Stimulated activated CD8-positive, alpha-beta memory T cell treated with anti-CD3 and anti-CD28 coated beads, Interleukin-15, amount 100 ng/mL, for 4 hours (primary cell): ENCODE measurements at places on chromosomes 3 and 15.

DNA sequence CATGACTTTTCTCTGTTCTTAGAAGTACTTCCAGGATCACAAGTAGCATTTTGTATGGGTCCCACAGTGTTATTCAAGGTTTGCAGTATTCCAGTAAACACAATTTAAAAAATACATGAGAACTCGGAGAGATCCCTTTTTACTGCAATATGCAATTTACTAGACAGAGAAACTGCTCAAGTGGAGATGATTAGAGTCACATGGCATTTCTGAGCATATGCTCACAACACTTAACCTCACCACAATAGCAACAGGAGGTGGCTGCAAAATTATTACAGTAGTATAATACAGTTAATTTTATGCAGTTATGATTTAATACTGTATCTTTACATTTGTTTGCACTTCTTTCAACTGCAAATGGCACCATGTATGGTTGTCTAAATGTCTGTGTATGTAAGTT, 87.5 kb downstream of the PIK3CB start:
- DNase-seq, result no peak

DNA sequence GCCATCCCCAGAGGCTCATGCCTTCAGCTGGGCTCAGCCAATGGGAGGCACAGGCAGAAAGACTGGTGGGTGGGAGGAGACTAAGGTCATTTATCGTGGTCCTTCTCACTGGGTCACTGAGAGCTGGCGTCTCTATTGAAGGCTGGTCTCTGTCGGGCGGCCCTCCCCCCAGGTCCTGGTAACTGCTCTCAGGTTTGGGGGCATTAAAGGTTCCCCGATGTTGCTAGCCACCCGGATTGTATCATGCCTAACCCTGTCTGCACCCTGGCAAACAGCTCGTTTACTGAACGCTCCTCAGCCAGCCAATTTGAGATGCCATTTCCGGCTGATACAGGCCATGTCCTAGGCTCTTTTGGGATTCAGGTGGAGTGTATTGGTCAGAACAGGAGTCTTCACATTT, 10.5 kb downstream of the SELENOS start:
- no peak for DNase-seq

DNA sequence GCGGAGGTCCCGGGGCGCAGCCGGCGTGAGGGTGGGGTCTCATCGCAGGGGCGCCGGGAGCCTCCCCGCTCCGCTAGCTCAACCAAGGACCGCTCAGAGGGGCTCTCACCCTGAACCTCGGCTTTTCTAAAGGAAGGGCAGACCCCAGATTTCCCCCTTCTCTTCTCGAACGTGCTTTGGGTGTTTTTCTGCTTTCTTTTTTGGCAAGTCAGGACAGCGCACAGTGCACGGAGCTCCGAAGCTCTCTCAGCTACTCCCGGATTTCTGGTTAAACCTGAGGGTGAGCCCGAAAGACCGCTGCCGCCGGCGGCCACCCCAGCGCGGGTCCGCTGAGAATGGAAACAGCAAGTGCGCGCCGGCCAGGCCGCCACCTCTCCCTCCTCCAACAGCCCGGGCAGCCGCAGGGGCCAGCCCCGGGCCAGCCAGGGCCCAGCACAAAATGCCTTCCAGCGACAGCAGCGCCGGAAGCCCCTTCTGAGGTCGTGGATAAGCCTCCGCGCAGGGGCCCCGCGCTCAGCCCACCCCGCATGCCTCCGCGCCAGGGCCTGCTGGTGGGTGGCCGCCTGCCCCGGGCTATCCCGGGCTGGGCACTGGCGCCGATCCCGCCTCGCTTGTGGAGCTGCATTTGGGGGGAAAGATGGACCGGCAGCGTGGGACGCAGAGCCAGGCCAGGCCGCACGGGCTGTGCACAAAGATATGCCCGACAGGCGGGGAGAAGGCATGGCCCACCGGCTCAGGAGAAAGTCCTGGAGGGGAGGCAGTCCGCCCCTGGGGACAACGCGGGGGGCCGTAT, 8.2 kb upstream of the OCA2 start:
- no peak for DNase-seq

DNA sequence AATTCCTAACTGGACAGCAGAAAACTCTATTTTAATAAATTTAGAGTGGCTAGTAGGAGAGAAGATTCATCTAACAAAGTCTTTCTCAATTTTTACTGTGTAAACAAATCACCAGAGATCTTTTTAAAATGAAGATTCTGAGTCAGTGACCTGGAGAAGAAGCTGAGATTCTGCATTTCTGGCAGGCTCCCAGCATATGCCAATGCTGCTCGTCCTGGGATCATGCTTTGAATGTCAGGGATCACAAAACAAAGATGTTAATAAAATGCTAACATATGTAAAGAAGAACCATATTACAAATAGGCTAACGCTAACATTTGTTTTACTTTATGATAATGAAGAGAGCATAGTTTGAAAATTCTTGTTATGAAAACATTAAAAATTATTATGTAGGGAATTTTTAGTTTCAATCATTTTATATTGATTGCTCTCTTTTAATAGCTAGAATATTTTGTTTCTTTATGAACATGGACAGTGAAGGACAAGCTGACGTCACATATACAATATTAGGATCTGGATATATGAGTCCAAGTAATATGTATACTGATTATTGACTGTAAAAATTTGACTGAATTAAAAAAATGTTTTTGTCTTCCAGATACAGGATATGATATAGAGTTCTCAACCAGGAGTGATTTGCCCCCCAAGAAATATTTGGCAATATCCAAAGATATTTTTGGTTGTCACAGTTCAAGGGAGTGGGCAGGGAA, 160.8 kb upstream of the GPR149 start:
- DNase-seq, result no peak

GRCh38 chr3:155292133-155292532, 1.4 kb downstream of the STRIT1 start:
- DNase-seq, result no peak

- DNase-seq, result no peak
Observed at GRCh38 chr15:100867433-100867832, 12.2 kb upstream of the ALDH1A3 start.

DNA sequence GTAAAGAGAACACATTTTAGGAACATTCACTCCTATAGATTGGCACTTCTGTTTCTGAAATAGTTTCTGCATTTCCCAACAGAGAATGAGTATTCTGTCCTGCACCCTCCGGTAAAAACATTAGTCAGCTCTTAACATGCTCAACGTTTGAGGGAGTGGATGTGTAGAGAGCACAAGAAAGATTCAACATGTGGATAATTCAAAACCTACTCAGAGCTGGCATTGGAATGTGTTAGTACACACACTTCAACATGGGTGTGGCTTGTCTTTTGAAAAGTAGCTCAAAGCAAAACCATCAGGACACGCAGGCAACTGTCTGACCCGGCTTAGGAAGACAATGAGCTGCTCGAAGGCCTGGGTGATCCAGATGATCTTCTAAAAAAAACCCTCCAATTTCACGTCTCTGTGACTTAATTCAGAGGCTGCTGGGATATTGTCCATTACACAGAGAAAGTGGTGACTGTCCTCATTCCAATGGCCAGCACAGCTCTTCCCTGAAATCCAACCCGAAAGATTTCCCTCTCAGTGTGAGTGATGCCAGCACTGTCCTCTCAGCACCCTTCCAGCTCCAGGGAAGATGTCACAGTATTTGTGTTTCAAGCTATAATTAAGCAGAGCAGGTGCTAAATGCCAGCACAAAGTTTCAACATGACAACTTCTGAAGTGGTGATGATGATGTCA, 18.1 kb downstream of the FBN1 start:
- no peak for DNase-seq
